NCI-H2107 (cell line): ENCODE measurements at places on chromosomes 11 and 22.

DNA sequence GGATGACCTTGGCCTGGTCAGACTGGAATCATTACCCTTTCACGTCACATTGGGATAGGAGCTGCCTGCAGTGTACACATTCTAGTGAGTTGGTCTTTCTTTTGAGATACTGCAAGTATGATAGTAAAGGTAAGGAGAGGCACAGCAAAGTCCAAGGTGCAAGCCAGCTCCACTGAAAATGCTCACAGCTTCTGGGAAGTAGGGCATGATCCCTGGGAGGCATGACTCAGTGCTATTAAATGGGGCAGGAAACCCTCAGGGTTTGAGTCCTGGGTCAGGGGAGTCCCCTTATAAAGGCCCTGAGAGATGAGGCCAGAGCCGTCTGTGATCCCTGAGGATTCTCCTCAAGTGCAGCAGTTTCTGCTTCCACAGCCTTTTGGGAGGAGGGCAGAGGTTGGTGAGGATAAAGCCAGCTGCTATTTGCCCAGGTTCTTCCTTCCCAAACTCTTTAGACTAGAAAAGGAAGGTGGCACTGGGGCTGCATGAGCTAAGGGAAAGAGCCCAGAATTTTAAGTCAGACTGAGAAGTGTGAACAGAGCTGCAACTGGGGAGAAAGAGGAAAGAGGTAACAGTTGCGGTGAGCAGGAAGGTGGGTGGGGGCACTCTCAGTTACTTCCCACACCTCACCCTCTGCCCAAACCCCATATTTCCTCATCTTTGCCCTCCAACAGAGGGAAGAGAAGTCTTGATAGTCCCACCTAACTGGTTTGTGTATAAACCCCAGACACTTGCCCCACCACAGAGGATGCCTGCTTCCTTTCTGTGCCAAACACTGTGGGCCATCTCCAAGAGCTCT, 14.4 kb upstream of the OR52K1 start:
- DNase-seq, result no peak

DNA sequence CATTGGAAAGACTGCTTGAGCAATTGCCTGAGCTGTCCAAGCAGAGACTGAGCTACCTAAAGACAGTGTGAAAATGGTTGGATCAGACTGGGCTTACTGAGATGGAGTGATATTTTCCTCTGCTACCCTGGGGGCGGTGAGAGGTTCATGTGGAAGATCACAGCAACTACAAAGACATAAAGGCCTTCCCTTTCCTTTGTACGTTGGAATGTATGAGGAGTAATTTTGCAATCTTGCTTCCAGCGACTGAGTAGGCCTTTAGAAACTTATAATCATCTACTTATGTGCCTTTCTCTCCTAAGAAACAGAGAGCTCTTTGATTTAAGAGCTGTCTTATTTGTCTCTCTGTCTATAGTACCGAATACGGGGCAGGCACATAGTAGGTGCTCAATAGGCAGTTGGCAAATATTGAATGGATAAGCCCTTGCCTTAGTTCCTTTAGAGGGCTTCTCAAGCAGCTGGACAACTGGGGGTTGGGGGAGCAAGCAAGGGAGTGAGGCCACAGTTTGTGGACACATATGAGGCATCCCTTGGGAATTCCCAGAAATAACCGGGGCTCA, 2.4 kb upstream of the HEPACAM start:
- no peak for DNase-seq

DNA sequence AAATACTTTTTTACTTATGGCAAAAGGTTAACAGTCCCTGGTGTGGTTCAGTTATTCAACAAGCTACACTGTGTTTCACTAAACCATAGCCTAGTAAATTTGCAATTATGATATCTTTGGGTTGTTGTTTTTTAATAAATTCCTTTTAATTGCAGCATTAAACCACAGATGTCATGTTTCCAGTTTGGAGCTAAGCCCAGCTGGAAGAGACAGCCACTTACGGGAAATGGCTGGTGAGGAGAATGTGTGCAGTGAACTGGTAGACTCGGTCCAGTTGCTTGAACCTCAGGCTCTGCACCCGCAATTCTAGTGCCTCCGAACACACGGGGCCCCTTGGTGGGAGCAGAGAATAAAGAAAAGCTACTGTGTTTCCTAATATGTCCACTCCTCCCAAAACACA, 70.8 kb downstream of the WNT11 start:
- no peak for DNase-seq

DNA sequence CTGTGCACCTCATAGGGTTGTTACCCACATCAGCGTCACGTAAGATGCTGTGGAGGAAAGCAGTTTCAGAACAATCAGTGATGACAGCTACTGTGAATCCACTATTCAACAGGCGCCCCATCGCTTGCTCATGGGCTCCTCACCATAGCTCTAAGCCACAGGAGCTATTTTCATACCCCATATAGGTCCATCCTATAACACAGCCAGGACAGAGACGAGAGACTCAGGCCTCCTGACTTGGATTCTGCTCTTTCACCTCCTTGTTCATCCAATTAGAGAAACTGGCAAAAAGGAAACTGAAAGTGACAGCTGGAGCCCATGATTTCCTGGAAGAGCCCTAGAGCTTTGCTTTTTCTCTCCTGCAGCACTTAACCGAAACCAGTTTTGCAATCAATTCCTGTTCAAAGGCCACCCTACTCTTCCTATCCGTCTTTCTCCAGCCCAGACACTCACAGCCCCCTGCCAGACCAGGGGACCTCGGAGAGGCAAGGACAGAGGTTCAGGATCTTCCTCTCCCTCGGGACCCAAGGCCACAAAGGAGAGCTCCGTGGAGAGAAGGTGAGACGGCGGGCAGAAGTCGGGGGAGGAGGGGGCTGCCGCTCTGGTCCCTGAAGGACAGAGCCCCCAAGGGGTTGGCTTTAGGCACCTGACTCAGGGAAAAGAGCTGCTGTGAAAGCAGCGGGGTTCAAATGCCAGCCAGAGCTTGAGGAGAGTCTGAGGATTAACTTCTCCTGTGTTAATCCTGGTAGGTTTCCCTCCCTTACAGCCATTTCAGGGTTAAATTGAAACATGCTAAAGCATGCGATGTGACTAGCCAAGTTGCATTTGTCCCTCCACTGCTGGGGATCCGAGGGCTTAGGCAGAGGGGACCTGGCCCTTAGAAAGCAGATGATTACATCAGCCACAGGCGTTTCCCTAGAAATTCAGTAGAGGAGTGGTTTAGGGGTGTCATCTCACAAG, at the start of gene APOL6:
Gene APOL6, plus strand, starts transcription at position 381 of the 960 bp plus-strand sequence. CDS start 7,980 bp downstream, outside the sequence.
- peak; percentile 12 for DNase-seq

DNA sequence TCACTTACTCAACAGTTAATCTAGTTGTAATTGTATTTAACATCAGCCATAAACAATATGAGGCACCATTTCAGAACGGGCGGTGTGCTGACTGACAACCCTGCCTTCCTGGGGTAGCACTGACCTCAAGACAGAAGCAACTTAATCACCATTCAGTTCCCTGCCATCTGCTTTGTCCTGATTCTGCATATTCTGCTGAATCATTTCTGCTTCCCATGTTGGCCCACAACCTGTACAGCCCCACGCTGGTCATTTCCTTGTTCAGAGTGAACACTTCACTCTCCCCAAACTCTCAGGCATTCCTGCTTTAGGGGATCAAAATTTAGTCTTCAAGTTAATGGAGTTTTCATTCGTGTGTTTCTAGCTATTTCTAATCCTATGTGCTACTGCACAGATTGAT, 132.3 kb upstream of the ZBED5 start:
- DNase-seq, result no peak

DNA sequence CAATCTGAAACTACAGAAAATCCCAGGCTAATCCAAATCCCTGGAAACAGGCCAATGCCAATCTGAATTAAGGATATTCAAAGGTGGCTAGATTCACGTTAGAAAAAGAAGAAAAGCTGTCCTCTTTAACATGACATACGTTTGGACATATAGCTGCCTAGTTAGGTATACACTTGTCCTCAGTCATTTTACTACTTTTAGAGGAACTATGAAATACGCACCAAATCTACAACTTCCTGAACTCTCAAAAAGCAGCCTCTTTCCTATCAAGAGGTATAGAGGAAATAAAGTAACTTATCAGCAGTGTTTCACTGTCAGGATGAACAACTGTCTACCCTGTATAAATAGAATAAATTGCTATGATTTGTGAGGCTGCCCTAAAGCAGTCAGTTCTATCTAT, 24.0 kb downstream of the KMT5B start:
- DNase-seq, result no peak

DNA sequence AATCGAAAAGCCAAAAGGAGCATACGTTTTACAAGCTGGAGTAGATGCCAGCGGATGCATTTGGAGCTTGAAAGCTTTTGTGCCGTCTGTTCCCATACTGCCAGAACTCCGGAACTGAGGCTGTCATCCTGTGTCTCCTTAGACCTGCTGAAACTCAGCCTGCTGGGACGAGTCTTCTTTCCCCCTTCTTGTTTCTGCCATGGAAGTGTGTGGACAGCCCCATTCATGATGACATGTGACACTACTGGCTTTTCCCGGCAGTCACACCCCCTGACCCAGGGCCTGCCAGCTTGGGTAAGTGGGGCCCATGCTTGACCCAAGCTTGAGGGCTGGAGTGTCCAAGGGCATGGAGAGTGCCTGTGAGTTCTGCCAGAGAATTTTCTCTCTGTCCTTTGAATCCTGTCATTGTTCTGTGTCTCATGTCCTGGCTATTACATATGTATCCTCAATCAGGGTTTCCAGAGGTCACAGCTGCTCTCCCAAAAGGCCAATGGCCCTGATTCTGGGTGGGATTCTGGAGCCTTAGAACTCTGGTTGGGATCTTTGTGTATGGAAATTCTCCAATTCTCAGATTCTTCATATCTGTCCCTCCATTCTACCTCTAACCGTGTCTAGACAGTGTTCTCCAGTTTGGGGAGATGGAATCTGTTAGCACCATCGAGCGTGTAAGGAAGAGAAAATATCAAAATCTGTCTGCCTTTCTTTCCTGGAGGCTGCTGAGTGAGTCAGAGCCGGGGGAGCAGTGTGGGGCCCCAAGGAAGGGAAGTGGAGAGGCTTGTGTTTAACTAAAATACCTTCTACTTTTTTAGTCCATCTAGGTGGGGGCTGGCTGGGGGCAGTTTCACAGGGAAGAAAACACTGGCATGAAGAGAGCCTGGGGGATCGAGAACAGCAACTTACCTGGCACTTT, 73.2 kb downstream of the KIAA1671 start:
- DNase-seq, result no peak

GRCh38 chr11:17777738-17778091, 43.1 kb downstream of the KCNC1 start:
- no peak for DNase-seq

DNA sequence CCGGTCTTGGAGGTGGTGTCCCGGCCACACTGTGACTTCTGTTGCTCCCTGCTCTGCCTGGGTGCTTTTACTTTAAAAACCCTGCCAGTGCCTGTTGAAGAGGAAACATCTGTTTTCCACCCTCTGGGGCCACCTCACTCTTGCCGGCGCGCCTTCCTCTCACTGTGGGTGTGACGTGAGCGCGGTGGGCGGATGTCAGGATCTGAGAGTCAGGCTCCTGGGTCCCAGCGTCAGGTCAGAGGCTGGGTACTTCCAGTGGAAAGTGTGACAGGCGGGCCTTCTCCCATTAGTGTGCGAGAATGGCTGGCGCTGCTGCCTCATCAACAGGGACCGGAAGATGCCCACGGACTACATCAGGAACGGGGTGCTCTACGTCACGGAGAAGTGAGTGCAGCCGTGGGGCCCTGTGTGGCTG, 54.2 kb downstream of the GRAMD4 start:
- no peak for DNase-seq

DNA sequence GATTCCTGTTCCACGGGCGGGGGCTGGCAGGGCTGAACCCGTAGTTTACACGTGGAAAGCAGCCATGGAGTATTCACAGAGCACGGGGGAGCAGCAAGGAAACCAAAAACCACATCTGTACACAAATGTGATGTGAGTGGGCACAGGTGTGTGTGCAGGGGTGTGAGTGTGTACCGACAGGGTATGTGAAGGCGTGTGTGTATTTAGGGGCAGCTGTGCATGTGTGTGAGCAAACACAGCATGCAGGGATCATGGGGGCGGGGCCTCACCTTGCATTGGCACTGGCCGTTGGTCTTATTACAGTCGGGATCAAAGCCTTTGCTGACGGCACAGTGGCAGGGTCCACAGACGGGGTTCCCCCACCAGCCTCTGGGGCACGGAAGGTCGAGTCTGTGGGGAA, 58.4 kb downstream of the TRMU start:
- no peak for DNase-seq

- DNase-seq, result no peak
Observed at GRCh38 chr11:61061081-61061826, 41.0 kb upstream of the CD5 start.

GRCh38 chr11:75371949-75372876, 20.8 kb upstream of the ARRB1 start:
- no peak for DNase-seq

GRCh38 chr22:25475257-25476022, 89.0 kb upstream of the GRK3 start:
- DNase-seq, result no peak

DNA sequence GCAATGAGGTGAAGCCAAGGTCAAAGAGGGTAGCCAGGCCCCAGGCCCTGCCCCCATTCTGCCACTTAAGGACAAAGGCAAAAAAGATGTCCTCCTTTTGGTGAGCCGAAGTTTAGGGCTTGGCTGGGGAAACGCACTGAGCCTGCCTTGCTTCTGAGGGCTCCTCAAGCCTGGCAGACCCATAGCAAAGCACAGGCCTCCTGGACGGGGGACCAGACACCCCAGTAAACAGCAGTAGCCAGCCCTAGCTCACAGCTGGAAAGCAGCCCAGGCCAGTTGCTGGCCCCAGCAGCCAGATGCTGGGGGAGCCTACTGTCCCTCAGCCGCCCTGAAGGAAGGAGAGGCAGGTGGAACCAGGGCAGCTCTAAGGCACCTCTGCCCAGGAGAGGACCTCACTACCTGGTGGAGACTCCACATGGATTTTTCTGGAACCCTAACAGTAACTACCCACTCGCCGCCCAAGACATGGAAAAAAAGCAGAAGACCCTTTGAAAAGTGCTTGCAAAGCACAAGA, 3.8 kb upstream of the PYGM start:
- DNase-seq, result no peak

DNA sequence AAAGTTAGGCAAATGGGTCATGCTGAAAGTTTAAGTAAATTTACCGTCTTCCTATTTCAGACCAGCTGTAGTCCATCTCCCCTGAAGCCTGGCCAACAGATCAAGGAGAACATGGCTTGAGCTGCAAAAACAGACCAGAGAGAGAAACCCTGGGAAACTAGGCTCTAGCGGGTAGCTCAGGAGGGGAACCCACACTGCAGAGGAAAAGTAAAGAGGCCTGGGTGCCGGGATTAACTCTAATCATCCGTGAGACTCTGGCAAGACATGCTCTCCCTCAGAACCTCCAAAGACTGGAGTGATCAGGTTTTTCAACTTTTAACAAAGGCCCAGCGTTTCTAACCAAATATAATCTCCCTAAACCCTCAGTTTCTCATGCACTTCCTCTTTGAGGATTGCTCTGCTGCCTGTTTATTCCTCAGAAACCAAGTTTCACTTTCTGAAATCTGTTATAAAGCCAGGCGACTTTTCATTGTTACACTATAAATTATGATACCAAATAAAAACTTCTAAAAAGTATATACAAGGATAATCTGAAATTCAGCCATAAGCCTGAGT, 67.5 kb downstream of the GAB2 start:
- no peak for DNase-seq

GRCh38 chr11:65911682-65912568, 6.9 kb downstream of the C11orf68 start:
- peak; percentile 42 for DNase-seq

GRCh38 chr11:117977029-117977428, 9.2 kb upstream of the IL10RA start:
- no peak for DNase-seq

- DNase-seq, result no peak
Observed at GRCh38 chr11:27022659-27023251, 17.9 kb upstream of the BBOX1 start.
